CD4-positive, alpha-beta T cell treated with Interleukin-4 for 4 hours (primary cell): ENCODE measurements at places on chromosomes 12 and 14.

DNA sequence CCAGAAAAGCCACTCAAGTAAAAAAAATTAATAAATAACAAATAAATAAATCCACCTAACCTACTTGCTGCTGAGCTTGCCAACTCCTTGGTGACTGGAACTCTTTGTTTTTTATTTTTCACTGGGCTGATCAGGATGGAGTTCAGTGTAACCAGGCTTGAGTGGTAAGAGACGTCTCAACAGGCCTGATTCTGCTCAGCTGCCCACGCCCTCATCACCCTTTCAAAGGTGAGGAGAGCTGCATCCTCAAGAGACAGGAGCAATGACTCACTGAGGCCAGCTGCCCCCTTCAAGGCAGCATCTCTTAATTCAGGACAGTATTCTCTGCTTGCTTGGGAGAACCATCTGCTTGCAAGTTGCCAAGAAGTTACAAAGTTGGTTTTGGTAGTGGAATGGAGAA lies 111.9 kb upstream of the CPM start:
- no peak for DNase-seq

- no peak for DNase-seq
Measured at GRCh38 chr12:113996026-113996425, 29.9 kb upstream of the RBM19 start.

GRCh38 chr12:47160316-47161244 lies 80.8 kb upstream of the AMIGO2 start:
- no peak for DNase-seq

DNA sequence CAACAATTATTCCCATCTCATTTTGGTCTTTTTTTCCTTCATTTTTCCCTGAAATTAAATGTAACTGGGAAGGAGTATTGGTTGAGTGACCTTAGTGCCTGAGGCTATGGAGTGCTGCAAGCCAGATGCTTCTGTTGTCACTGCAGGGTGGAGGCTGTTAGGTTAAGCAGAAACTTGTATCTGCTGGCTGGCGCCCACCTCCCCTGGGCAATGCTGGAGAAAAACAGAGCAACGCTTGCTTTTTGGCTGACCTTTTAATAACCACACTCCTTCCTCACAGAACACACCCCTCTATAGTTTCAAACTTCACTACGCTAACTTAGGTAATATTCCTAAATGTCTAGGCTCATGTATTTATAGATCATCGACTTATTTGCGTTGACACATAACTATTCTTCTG lies 583.5 kb upstream of the NOVA1 start:
- DNase-seq, result no peak

- no peak for DNase-seq
Measured at GRCh38 chr12:112020947-112021457, 7.8 kb downstream of the ERP29 start.

DNA sequence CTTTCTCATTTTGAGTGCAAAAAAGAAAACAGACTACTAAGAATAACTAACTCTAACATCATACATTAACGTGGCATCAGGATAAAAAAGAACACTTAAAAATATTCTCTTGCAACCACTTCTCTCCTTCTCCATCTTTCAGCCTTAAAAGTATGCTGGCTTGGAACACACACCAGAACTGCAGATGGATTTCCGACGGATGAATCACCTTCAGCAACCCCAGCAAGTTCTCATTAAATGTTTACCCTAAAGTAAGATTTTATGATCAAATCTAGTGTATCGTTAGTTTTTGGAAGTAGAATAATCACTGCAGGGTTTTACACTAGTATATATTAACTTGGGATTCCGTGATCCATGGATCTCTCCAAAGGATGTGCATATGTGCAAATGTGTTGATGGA lies 1.2 kb downstream of the NEK9 start:
- peak; percentile 11 for DNase-seq

DNA sequence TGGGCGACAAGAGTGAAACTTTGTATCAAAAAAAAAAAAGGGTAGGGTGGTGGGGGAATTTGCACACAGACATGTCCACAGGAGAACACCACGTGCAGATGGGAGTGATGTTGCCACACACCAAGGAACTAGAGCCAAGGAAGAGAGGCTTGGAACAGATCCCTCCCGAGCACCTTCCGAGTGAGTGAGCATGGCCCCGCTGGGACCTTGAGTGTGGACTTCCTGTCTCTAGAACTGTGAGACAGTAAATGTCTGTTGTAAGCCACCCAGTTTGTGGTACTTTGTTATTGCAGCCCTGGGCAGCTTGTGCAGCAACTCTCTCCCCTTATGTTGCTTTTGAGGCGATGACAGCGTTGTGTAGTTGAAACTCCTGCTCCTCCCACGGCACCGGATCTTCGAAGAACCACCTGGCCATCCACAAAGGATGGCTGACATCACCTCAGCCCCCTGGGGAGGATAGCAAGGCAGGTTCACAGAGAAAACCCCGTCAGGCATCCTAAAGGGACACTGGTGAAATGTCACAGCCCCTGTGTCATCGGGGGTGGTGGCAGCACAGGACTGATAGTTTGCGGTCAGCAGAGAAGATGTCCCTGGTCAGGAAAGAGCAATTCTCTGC lies 54.7 kb upstream of the PLEKHG3 start:
- no peak for DNase-seq

DNA sequence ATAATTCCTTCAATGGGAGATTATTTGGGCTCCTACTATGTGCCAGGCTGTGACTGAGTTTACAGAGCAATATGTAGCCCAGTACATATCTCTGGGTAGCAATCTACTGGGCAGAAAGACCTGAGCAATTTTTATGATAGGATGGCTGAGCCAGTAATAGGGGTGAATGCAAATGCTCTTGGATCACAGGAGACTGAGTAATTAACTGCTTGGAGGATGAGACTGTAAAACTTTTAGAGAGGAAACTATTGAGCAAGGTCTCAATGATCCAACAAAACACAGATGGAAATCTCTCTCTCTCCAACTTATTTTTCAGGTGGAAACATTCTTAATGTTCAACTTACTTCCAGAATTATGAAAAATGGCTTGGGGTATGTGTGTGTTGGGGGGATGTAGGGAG lies 402.2 kb downstream of the AEBP2 start:
- DNase-seq, result no peak

DNA sequence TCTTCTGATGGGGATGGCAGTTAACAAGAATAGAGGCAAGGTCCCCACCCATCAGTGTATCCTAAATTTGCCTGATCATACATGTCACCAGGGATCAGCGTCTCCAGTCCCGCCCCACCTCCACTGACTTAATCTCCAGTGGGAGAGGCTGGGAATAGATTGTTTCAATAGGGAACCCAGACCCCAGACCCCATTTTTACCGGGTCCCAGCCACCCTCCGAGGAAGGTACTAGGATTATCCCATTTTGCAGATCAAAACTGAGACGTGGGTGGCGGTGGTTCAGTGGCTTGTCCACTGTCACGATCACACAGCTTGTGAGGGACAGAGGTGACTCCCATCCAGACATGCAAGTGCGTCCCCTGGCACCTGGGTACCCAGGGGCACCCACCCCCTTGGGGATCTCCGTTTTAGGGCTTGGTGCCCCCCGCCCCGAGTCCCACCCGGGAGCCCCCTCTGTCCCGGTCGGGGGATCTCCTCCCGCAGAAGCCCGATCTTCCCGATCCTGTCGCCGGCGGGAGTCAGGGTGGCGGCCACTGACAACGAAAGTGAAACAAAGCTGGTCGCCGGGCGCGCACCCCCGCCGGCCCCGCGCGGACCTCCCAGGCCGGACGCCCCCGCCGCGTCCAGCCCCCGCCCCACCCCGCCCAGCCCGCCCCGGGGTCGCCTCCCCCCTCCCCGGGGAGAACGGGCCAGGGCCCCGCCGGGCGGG lies 523 bp downstream of the WSB2 start:
- DNase-seq, result no peak

DNA sequence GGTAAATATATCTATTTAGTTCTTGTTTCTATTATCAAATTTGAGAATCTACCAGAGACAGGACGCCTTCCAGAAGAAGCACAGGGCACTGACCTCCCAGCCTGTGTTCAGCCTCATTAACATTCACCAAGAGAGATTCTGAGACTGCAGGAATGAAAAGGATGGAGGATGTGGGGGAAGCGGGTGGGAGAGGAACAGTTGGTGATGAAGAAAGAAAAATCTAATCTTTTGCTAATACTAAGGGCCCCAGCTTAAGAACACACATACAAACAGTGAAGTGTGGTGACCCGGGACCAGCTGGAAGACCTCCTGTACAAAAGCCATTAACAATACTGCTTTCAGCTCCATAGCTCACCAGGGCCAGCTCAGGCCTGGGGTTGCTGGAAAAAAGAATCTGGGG lies 160.5 kb downstream of the NUAK1 start:
- no peak for DNase-seq
